ENCODE measurements at places on chromosomes 1 and 21. TPM values are rescaled to one million over a fixed set of nuclear protein-coding genes. Genes with fewer than 3 reads are reported as not detected.

- H3K36me3 ChIP-seq, result peaks cover 26% of the 10 kb centered on the region
- DNase-seq, result no peak
- peak overlapping the region; percentile 25 for H3K27ac ChIP-seq
- H3K27me3 ChIP-seq, result no peaks in the 10 kb centered on the region
- peaks cover 56% of the 10 kb centered on the region for H3K4me1 ChIP-seq
Measured at GRCh38 chr1:32336963-32337675, 1.1 kb upstream of the MARCKSL1 start.

GRCh38 chr1:213295860-213296259 is 244.8 kb downstream of the RPS6KC1 start:
- H3K36me3 ChIP-seq, result no peaks in the 10 kb centered on the region
- H3K4me3 ChIP-seq, result no peak overlapping the region
- no peaks in the 10 kb centered on the region for H3K4me1 ChIP-seq
- no peak overlapping the region for H3K27ac ChIP-seq
- H3K27me3 ChIP-seq, result no peaks in the 10 kb centered on the region

- no peaks in the 10 kb centered on the region for H3K4me1 ChIP-seq
- no peak overlapping the region for H3K4me3 ChIP-seq
- H3K27me3 ChIP-seq, result no peaks in the 10 kb centered on the region
Measured at GRCh38 chr1:231020816-231021215, 19.2 kb downstream of the FAM89A start.

The KIF26B gene
- total RNA-seq, result 1.6 TPM

DNA sequence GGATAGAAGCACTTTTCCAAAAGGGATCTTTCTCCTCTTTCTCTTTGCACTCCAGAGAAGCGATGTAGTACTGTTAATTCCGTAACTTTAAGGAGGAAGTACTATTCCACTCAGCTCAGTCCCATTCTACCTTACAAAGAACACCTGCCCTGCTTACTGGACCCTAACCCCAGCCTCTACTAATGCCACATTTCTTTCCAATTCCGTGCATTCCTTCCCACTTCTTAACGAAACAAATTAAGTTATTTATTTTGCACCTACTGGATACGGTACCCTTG is 511 bp downstream of the NDC1 start:
- H3K36me3 ChIP-seq, result peaks cover 3% of the 10 kb centered on the region
- H3K4me1 ChIP-seq, result peaks cover 6% of the 10 kb centered on the region
- H3K27me3 ChIP-seq, result no peaks in the 10 kb centered on the region
- H3K4me3 ChIP-seq, result peak overlapping the region; percentile 66
- no peak for DNase-seq
- H3K27ac ChIP-seq, result peak overlapping the region; percentile 42

DNA sequence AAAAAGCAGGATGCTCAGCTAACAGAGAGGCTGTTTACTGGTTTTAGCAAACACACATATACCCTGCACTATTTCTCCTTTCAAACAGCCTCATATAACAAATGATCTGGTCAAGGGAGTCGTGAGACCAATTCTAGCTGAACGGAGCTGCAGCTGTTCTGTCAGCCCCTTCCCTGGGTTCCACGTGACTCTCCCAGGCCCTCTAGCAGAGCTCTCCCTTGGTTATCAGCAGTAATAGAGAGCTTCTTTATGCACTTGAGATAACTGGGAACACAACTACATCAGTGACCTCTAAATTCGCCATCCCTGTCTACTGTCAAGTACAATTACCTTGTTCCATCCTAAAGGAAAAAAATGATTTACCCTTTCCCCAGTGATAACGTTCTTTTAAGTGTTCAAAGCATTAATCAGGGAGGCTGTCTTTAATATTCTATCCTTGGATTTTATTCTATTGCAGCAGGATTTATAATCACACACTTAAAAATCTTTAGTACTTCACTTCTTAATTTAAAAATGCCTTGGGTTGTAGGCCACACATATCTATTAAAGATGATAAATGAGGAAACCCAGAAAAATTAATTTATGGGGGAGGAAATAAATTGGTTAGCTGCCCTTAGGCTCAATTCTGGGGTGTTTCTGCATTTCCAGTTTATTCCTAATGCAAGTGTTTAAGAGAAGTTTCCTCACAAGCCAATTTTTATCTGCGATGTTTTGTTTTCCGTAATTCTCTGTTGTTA is 28.2 kb downstream of the PTGER3 start:
- no peak overlapping the region for H3K27ac ChIP-seq
- H3K4me3 ChIP-seq, result no peak overlapping the region
- H3K36me3 ChIP-seq, result no peaks in the 10 kb centered on the region
- no peaks in the 10 kb centered on the region for H3K27me3 ChIP-seq
- H3K4me1 ChIP-seq, result no peaks in the 10 kb centered on the region

The NTRK1 gene
- 1.6 TPM for total RNA-seq

DNA sequence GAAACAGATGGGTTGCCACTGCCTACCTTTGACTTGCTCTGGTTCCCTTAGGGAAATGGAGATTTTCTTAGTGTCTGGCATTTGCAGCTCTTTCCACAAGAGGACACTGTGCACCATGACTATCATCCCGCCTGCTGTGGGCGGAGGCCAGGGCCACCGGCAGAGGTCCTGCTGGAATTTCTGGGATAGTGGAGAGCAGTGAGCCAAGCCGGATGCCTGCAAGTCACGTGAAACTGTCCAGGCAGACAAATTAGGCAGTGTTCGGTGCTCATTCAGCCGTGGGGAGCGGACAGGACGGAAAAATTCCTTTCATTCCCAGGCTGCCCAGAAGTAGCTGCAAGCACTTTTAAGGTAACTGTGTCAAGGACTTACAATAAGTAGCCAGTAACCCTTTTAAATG is 43.4 kb downstream of the IGSF5 start:
- no peak overlapping the region for H3K27ac ChIP-seq
- DNase-seq, result peak; percentile 1
- H3K4me1 ChIP-seq, result no peaks in the 10 kb centered on the region
- no peaks in the 10 kb centered on the region for H3K36me3 ChIP-seq

- H3K27ac ChIP-seq, result no peak overlapping the region
- no peaks in the 10 kb centered on the region for H3K36me3 ChIP-seq
- DNase-seq, result no peak
- H3K4me3 ChIP-seq, result no peak overlapping the region
- H3K4me1 ChIP-seq, result no peaks in the 10 kb centered on the region
- peaks cover 21% of the 10 kb centered on the region for H3K27me3 ChIP-seq
Measured at GRCh38 chr21:32949701-32950100, 76.0 kb upstream of the OLIG2 start.

- no peak overlapping the region for H3K4me3 ChIP-seq
- H3K27ac ChIP-seq, result no peak overlapping the region
- no peaks in the 10 kb centered on the region for H3K4me1 ChIP-seq
Measured at GRCh38 chr1:44460107-44460882, 55.2 kb downstream of the RNF220 start.

The PIGR gene
- total RNA-seq, result 0.24 TPM

DNA sequence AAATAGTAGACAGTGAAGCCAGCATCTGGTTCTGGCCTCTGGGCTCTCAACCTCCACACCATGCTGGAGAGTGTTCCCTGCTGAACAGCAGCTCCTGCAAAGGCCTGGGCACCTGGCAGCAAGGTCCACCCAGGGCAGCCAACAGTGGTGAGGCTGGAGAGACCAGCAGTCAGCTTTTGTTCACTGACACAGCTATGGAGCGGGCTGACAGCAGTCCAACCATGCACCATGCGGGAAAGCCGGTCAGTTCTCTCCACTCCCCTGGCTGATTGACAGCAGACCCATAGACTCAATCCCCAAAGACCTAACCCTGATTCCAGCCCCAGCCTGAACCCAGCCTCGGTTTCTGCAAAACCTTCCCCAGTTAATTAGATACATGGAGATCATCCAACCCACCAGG is 49.0 kb downstream of the KLHDC7A start:
- H3K4me1 ChIP-seq, result no peaks in the 10 kb centered on the region
- H3K36me3 ChIP-seq, result no peaks in the 10 kb centered on the region
- H3K27ac ChIP-seq, result no peak overlapping the region

The SMG7 gene
- 13.4 TPM for total RNA-seq

GRCh38 chr1:157095091-157095490 is 4.5 kb downstream of the ETV3L start:
- DNase-seq, result no peak
- H3K4me1 ChIP-seq, result no peaks in the 10 kb centered on the region
- H3K4me3 ChIP-seq, result no peak overlapping the region
- H3K27me3 ChIP-seq, result no peaks in the 10 kb centered on the region
- no peak overlapping the region for H3K27ac ChIP-seq

The KCNK2 gene
- 0.57 TPM for total RNA-seq

DNA sequence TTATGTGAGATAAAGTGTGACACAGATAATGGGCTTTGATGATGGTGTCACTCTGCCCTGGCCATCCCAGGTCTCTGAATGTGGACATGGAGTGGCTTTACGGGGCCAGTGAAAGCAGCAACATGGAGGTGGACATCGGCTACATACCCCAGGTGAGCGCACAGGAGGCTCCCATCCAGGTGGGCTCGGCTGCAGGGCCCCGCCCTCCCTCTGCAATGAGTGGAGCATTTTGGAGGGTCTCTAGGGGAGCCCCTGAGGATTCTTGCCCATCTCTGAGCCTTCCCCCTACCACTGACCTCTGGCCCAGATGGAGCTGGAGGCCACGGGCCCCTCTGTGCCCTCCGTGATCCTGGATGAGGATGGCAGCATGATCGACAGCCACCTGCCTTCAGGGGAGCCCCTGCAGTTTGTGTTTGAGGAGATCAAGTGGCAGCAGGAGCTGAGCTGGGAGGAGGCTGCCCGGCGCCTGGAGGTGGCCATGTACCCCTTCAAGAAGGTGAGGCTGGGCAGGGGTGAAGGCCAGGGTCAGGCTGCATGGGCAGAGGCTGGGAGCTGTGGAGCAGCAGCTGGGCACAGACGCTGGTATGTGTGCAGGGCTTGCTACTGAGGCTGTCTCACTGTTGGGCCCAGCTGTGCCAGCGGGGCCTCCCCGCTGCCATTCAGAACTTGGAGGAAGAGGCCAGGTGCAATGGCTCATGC is 8.2 kb upstream of the MTFR1L start:
- no peaks in the 10 kb centered on the region for H3K4me1 ChIP-seq
- H3K36me3 ChIP-seq, result peaks cover 11% of the 10 kb centered on the region
- no peaks in the 10 kb centered on the region for H3K27me3 ChIP-seq
- no peak for DNase-seq

The RNF19B gene
- 11.6 TPM for total RNA-seq

GRCh38 chr1:103561643-103562395 is 9.6 kb upstream of the AMY2B start:
- no peak overlapping the region for H3K4me3 ChIP-seq
- H3K27ac ChIP-seq, result no peak overlapping the region
- no peak for DNase-seq
- no peaks in the 10 kb centered on the region for H3K4me1 ChIP-seq
- no peaks in the 10 kb centered on the region for H3K27me3 ChIP-seq

GRCh38 chr1:25836695-25837094 is 16.9 kb downstream of the MTFR1L start:
- H3K27ac ChIP-seq, result no peak overlapping the region
- DNase-seq, result no peak
- peaks cover 3% of the 10 kb centered on the region for H3K4me1 ChIP-seq
- H3K4me3 ChIP-seq, result no peak overlapping the region
- peaks cover 39% of the 10 kb centered on the region for H3K36me3 ChIP-seq
- H3K27me3 ChIP-seq, result no peaks in the 10 kb centered on the region

DNA sequence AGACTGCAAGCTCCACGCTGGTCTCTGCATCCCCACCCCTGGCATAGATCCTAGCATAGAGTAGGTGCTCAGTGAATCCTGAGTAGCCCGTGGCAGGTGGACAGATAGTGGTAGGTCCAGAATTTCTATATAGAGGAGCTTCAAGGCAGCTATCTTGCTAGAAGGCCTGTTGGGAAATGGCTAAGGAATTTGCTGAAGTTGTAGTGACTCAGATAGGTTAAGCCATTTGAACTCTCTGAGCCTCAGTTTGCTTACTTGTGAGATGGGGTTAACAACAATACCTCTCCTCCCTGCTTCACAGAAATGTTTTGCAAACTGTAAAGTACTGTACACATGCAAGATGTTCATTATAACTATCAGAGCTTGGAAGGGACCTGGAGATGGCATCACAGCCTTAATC is 23.4 kb upstream of the EPHB2 start:
- H3K27ac ChIP-seq, result no peak overlapping the region
- no peaks in the 10 kb centered on the region for H3K4me1 ChIP-seq
- H3K4me3 ChIP-seq, result no peak overlapping the region
- H3K36me3 ChIP-seq, result no peaks in the 10 kb centered on the region
- H3K27me3 ChIP-seq, result no peaks in the 10 kb centered on the region

GRCh38 chr1:209758400-209758799 is 2.5 kb downstream of the TRAF3IP3 start:
- peak overlapping the region; percentile 61 for H3K4me3 ChIP-seq
- no peak overlapping the region for H3K27ac ChIP-seq
- H3K4me1 ChIP-seq, result peaks cover 45% of the 10 kb centered on the region
- no peak for DNase-seq
- peaks cover 49% of the 10 kb centered on the region for H3K36me3 ChIP-seq

- H3K27me3 ChIP-seq, result peaks cover 29% of the 10 kb centered on the region
- DNase-seq, result no peak
- H3K4me3 ChIP-seq, result no peak overlapping the region
Measured at GRCh38 chr1:19648689-19649088, 4.6 kb downstream of the NBL1 start.

The ZNF683 gene
- 0.57 TPM for total RNA-seq

The FAM72C gene
- 3.8 TPM for total RNA-seq

DNA sequence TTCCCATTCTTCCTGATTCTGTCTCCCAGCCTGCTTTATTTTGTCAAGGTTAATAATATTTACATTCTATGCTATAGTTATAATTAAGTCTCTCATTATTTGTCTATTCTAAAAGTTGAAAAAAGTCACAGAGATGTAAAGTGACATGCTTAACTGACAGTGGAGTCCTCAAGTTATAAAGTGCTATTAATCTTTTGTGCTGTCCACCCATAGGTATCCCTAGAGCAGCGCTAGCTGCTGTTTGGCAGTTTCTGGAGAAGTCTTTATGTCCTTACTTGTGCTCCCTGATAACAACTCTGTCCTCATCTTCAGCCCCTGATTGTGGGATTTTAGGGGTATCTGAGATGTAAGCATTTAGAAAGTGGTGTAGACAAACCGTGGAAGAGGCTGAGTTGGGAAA is 13.1 kb downstream of the BACH1 start:
- no peaks in the 10 kb centered on the region for H3K4me1 ChIP-seq
- H3K4me3 ChIP-seq, result no peak overlapping the region
- H3K36me3 ChIP-seq, result no peaks in the 10 kb centered on the region
- no peak for DNase-seq
- no peak overlapping the region for H3K27ac ChIP-seq

GRCh38 chr1:2816786-2817185 is 15.3 kb upstream of the TTC34 start:
- H3K4me3 ChIP-seq, result no peak overlapping the region
- no peaks in the 10 kb centered on the region for H3K36me3 ChIP-seq
- no peaks in the 10 kb centered on the region for H3K4me1 ChIP-seq
- no peak for DNase-seq
- no peaks in the 10 kb centered on the region for H3K27me3 ChIP-seq

- no peak for DNase-seq
- H3K4me3 ChIP-seq, result no peak overlapping the region
- H3K4me1 ChIP-seq, result no peaks in the 10 kb centered on the region
- H3K27ac ChIP-seq, result no peak overlapping the region
- H3K27me3 ChIP-seq, result no peaks in the 10 kb centered on the region
- H3K36me3 ChIP-seq, result no peaks in the 10 kb centered on the region
Measured at GRCh38 chr1:214464445-214465287, 86.7 kb downstream of the PTPN14 start.

- H3K36me3 ChIP-seq, result no peaks in the 10 kb centered on the region
- H3K4me1 ChIP-seq, result no peaks in the 10 kb centered on the region
- H3K4me3 ChIP-seq, result no peak overlapping the region
- no peak overlapping the region for H3K27ac ChIP-seq
Measured at GRCh38 chr1:181169281-181169865, 80.9 kb downstream of the IER5 start.
